Ureter (tissue), 1 donor: ENCODE measurements at places on chromosomes 6 and 20. TPM values are rescaled to one million over a fixed set of nuclear protein-coding genes. Genes with fewer than 3 reads are reported as not detected.

DNA sequence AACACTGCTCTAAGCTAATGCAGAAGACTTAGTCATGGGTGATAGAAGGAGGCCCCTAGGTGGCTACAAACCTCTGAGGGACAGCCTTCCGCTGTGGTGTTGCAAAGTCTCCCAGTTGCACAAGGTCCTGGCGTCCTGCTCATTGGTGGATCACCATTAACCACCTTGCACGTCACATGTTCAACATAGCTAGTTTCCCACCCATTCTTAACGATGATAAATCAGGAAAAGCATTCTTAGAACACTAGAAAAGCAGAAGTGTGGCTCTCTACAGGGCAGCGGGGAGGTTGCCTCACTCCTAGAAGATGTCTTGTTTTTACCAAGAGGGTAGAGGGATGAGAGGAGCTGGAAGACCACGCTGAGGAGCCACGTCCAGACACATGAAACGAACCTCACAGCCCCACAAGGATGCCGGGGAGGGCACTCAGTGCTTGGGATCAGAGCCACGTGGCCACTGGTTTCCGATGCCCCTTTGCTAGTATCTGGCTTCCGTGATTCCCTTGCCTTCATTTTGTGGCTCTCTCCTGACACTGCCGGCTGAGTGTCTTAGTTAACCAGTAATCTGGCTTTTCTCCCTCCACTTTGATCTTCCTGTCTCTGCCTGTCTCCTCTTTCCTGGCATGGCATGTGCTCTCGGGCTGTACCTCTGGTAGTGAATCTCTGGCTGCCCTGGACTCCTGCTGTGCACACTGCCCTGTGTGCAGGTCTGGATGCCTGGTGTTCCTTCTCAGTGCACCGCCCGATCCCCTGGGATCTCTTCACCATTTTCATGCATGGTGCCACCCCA lies 91.4 kb upstream of the NEDD9 start:
- no peak for DNase-seq

FOXA2 gene
- total RNA-seq = not detected

KCNK16 gene
- total RNA-seq = not detected

- no peak for DNase-seq
These were observed 1687.0 kb downstream of the GRIK2 start for GRCh38 chr6:103080497-103080896.

CDSN gene
- not detected for total RNA-seq

LRFN2 gene
- total RNA-seq = 0.34 TPM

- no peak for DNase-seq
These were observed 43.4 kb downstream of the FAM135A start for GRCh38 chr6:70456735-70457134.

GRCh38 chr20:46206025-46206424 lies 87.9 kb downstream of the CD40 start:
- DNase-seq = peak; percentile 61

DNA sequence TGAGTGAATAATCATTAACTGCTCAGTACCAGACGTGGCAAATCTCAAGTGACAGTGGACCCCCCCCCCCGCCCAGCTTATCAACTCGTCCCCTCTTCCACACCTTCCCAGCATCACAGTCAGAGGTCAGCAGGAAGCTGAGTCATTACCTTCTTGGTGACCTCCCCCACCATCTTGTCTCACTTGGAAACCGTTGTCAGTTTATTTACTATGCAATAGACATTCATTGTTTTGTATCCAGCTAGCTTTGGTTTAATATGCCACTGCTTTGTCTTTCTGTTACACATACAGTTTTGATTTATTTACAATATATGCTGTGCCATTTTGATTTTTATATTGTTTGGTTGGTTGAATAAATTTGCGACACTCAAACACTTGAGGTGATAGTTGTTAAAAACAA lies 158.1 kb downstream of the QKI start:
- DNase-seq = no peak

TFAP2D gene
- total RNA-seq = not detected

DNA sequence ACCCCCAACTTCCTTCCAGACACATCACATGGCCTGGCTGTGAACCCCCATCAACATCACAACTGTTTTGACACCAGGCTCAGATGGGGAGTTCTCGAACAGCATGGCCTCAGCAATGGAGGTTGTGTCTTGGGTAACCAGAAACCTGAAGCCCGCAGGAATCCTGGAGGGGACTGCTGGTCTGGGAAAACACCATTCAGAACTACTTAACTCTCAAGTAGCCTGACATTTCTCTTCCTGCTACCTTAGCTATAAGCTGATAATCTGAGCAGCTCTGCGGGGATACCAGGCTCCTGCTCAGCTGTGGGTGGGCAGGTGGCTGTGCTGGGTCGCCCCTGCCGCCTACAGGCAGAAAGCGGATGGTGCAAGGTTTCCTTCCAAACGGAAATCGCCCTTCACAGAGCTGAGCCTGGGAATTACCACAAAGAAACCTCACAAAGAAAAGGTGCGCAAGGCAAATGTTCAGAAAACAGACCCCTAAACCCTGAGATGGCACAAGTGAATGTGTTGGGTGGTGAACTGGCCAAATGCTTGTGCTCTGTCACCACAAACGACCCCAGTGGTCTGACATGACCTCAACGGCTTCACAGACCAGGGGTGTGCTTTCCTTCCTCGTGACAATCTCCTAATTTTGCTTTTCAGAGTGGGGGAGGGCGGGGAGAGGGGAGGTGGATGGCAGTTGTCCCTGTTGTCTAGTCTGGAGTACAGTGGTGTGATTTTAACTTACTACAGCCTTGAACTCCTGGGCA lies 29.5 kb downstream of the SNX5 start:
- DNase-seq = peak; percentile 72

ADGRF1 gene
- 70.0 TPM for total RNA-seq

DNA sequence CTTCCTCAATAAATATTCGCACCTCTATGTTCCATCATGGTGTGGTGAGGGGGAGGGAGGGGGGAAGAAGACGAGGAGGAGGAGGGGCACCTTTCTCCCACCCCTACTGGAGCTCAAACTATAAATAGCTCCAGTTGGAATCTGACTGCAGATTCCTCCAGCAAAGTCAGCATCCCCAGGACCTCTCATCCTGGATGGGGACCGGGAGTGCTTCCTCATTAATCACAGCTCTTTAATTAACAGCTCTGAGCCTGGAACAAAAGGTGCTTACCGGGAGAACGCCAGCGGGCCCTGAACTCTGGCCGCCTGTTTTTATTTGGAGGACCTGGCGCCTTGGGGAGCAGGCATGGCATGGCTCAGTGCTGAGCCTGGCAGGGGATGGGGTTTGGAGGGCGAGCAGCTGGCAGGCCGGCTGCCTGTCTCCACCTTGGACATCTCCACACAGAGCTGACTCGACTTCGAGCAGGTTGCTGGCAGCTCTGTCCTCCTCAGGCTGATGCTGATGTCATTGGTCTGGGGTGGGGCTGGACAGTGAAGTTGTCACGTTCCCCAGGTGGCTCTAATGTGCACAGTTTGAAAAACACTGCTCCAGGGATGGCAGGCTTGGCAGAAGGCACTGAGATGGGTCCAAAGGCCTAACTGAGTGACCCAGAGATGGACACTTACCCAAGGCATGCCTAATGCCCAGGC lies 180.4 kb downstream of the DHX35 start:
- no peak for DNase-seq

GRCh38 chr20:9220874-9221547 lies 152.1 kb downstream of the PLCB4 start:
- DNase-seq = no peak
